ENCODE measurements at places on chromosomes 7 and 10.

DNA sequence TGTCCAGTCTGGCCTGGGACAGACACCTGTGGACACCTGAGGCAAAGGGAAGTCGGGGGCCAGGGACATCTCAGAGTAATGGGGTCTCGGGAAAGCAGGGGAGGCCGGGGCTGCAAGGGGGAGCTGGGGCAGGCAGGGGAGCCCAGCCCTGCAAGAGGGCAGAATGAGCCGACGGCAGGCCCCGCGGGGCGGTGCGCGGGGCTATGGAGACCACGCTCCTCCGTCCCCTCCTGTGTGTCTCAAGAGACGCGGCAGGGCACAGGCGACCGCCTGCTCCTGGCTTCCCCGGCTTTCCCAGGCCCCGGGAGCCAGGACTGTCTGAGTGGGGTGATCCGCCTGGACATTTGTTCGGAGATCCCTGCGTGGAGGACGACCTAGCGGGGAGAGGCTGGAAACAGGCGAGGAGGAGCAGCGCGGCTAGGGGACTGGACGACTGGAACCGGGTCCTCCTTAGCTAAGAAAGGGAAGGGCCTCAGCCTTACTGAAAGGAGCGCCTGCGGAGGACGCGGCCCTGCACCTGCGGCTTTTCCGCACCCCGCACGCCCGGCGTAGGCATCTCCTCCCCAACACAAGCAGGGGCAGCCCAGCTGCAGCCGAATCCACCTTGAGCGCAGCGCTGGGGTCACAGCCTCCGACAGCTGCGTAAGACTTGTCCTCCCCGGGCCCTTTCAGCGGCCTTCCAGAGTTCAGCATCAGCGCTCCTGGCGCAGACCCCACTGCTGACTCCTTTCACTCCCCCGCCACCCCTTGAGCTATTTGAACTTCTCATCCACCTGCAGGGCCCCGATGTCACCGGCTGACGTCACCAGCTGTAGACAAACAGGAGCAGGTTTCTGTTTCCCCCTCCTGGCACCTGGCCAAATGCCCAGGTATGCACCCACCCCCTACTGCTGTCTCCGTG is 176.4 kb downstream of the ZNF248 start:
- DNase-seq = no peak

- no peak for DNase-seq
These were observed 50.9 kb upstream of the LEP start for GRCh38 chr7:128190051-128190647.

DNA sequence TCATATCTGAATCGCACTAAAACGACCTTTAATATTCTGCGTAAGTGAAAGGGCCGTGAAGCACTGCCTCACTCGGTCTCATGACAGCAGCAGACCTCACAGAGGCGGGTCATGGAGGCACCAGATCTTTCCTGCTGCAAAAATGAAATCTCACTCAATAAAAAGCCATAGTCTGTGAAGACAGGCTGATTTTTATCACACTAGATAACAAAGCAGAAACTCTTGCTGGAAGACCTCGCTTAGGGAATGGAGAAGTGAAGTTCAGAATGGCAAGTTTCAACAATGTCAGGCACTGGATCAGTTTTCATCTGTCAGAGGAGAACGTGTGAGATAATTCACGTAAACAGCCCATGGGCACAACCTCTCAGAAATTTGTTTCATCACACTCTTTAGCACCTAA is 8.0 kb downstream of the SEPHS1 start:
- DNase-seq = no peak

DNA sequence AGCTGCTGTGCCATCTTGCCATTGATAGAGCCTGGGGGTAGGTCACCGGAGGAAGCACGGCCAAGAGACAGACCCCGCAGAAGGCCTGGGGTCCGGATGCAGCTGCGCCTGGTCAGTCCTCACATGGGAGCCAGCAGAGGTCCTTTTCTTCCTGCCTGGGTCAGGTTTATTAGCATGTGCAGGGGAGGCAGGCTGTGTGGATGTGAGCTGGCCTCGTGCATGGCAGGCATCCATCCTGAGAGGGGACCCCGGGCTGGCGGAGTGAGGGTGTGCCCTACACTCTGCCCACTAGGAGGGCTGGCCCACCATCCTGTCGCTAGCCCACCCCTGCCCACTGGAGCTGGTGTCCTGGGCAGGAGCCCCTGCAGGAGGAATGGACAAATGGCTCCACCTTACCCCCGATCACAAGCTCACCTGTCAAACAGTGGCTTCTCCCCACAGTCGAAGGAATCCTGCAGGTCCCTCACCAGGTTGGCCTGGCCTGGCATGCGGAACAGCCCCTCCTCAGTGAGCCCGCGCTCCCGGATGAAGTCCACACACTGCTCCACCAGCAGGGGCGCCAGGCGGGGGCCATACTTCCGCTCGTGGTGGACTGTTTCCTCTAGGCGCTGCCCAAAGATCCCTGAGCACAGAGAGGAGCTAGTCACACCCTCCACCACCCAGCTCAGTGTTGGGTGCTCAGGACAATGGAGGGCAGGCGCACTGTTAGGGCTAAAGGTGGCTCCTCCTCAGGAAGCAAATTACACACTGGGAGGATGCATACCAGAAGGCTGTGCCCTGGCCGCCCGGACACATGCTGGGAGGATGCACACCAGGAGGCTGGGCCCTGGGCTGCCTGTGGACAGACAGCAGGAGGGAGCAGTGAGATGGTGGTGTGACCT is 145.4 kb downstream of the ARHGAP22 start:
- no peak for DNase-seq

DNA sequence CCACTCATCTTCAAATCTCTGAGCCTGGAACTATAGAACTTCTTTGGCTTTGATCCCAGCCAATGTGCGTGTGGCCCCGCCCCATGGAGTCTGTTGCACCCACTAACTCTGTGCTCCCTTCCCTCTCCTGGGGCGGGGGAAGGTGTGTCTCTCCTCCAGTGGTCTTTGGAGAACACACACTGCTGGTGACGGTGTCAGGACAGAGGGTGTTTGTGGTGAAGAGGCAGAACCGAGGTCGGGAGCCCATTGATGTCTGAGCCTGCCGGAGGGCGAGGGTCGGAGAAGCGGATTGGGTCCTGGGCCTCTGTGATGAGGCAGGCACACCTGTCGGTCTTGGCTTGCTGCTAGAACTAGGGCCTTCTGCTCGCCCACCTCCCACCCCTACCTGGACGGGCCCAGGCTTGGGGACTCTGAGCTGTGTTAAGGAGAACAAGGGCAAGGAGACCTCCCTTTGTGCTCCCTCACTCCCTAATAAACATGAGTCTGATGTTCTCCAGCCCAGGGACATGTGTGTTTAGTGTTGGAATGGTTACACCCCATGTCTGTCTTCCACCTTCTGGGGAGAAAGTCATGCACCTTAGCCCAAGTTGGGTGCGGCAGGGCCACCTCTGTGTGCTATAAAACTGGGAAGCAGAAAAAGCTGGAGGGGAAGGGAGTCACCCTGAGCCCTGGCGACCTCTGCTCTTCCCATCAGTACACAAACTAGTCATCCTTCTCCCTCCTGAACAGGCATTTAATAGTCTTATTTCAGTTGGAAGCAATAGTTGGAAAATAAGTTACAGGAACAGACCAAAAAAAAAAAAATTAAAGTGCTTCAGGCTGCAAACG is 4.6 kb downstream of the TRAPPC14 start:
- no peak for DNase-seq

DNA sequence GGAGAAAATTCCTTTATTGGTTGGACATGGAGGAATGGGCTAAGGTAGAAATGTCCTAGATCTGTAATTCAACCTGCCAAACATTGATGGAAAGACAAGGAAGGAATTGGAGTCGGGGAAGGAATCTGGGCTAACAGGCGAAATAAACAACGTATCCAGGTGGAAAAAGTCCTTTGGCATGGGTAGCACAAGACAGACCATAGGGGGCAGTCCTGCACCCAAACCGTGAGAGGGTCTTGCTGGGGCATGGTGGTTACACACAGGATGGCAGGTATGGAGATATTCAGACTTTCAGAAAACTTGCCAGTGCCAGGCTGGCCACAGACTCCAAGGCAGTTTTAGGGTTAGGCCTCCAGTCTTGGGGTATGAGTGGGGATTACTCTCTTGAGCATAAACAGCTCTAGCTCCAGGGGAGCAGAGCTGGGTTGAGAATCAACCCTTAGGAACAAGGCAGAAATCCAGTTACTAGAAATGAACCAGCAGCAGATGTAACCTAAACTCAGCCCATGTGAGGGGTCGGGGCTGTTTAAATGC is 188.6 kb upstream of the GDF10 start:
- DNase-seq = no peak

- DNase-seq = no peak
These were observed 115.5 kb downstream of the SMURF1 start for GRCh38 chr7:99028261-99028973.

GRCh38 chr7:26393818-26394217 is 102.2 kb downstream of the SNX10 start:
- DNase-seq = no peak

DNA sequence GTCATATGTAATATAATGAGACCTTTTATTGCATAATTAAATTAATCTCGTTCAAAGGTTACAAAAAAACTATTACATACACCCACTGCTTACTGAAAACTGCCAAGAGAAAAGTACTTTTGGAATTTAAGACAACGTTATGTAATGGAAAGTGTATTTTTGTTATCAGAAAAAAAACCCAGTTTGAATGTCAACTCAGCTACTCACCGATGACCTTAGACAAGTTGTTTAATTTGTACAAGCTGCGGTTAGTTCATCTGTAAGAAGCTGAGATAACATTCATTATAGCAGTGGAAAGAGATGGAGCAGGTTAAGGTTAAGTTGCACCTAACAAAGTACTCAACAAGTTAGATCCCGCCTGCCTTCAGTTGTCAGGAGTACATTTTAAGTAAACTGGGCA is 1.1 kb downstream of the PSMA2 start:
- DNase-seq = no peak

GRCh38 chr7:232410-233248 is 40.3 kb downstream of the FAM20C start:
- peak; percentile 82 for DNase-seq

GRCh38 chr10:115093776-115094408 is 727 bp downstream of the ATRNL1 start:
- DNase-seq = peak; percentile 22

Data from AG08396 (cell line).